ENCODE measurements at places on chromosomes 1 and 21.

DNA sequence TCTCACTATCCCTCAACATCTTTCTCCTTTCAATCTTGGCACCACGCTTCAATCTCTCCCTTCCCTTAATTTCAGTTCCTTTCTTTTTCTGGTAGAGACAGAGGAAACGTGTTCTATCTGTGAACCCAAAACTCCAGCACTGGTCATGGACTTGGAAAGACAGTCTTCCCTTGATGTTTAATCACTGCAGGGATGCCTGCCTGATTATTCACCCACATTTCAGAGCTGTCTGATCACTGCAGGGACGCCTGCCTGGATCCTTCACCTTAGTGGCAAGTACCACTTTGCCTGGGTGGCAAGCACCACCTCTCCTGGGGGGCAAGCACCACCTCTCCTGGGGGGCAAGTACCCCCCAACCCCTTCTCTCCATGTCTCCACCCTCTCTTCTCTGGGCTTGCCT lies 27.8 kb downstream of the SELL start:
- no peak for DNase-seq

DNA sequence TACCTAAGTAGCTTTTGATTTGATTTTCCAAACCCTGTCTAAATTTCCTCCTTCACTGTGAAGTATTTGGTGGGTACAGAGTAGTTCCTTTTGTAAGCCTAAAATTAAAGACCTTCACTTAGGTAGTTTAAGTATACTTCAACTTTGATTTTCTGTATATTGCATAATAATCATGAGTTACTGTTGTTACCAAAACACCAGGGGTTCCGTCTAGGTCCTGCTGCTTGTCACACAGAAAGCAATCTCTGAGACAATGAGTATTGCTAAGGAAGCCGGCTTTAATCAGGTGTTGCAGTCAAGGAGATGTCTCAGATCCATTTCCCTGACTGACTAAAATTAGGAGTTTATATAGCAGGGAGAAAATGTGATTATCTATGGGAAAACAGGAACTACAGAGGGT lies 15.3 kb downstream of the RPS6KC1 start:
- DNase-seq, result no peak

DNA sequence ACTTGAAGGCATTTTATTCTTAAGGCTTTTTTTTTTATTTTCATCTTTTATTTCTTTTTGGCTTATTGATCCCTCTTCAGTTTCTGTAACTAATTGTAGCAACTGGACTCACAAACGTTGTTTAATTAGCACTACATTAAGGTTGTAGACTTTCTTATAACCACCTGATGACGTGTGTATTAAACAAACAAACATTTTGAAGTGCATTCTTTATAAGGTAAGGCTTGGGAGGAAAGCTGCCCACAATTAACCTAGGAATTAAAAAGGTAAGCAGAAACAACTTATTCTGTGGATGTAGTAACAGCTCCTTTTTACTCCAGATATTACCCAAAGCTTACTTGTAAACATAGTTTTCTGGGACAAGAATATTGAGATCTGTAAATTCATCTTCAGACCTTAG lies 55.0 kb downstream of the CAMSAP2 start:
- DNase-seq, result no peak

DNA sequence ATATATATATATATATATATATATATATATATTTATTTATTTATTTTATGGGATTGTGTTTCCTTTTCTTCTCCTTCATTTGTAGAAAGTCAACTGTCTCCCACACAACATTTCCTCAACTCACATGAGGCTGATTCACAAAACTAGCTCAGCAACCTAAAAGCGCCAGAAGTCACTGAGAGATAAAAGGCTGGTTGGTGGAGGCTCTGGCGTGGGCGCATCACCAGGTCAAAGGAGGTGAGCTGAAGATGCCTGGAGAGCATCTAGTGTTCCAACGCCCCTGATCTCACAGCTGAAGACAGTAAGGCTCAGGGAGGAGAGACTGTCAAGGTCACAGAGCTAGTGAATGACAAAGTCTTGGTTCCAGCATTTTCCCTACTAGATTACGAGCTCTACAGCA lies 78.0 kb downstream of the HLCS start:
- DNase-seq, result no peak

- no peak for DNase-seq
Observed at GRCh38 chr1:182102043-182102416, 40.5 kb upstream of the ZNF648 start.

DNA sequence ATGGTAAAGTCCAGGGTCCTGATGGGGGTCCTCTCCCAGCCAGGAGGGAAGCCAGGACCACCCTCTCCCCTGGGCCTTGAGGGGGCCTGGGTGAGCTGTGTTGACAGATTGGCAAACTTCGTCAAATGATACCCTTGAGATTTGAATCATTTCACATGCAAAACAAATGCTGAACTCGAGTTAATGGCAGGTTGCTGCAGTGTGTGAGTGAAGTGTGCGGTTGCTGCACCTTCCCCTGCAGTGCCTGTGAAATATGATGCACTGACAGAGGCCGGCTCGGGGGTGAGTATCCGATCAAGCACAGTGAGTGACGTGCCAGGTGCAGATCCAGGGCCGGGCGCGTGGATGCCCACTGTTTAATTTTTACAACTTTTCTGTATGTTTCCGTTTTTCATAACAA lies 5.7 kb upstream of the KRTAP12-1 start:
- no peak for DNase-seq

GRCh38 chr21:33434770-33435360 lies 31.7 kb downstream of the IFNGR2 start:
- DNase-seq, result no peak

Data from hindlimb muscle (tissue), 1 donor.